ENCODE measurements at places on chromosomes 3 and 15.

- no peak for DNase-seq
Observed at GRCh38 chr3:21944251-21944650, 193.2 kb upstream of the ZNF385D start.

- no peak for DNase-seq
Observed at GRCh38 chr3:162507397-162507796, 1010.8 kb downstream of the OTOL1 start.

DNA sequence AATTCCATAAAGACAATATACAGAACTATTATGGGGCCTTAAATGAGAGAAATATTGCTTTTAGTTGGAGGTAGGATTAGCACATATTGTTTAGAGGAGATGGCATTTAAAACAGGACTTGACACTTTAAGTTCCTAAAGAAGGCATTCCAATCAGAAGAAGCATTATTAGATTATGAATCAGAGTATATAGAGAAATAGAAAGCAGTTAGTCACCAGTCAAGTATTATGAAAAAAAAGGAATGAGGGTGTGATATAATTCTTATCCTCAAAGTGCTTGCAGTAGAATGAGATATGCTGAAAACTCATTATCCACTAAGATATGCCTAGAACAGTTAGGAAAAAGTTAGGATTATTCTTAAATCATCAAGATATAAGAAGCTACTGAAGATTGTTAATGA, 456.2 kb downstream of the ZNF385D start:
- DNase-seq = no peak

DNA sequence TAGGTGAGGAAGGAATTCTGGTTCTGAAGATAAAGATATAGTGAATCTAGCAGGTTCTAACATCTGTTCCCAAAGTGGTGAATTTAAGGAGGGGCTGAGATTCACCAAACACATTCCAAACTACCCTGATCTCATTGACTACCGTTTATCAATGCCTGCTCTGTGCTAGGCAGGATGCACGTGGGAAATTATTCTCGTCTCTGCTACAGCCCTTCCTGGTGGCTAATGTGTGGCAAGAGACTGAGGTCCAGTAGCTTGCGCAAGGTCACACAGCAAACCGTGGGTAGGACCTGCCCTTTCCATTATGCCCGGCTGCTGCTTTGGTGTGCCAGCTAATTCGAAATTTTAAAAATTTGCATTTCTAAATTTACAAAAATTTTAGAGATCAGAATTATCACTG, 209.5 kb upstream of the TRIM42 start:
- no peak for DNase-seq

GRCh38 chr15:95464509-95464908, 866.0 kb upstream of the NR2F2 start:
- DNase-seq = no peak

DNA sequence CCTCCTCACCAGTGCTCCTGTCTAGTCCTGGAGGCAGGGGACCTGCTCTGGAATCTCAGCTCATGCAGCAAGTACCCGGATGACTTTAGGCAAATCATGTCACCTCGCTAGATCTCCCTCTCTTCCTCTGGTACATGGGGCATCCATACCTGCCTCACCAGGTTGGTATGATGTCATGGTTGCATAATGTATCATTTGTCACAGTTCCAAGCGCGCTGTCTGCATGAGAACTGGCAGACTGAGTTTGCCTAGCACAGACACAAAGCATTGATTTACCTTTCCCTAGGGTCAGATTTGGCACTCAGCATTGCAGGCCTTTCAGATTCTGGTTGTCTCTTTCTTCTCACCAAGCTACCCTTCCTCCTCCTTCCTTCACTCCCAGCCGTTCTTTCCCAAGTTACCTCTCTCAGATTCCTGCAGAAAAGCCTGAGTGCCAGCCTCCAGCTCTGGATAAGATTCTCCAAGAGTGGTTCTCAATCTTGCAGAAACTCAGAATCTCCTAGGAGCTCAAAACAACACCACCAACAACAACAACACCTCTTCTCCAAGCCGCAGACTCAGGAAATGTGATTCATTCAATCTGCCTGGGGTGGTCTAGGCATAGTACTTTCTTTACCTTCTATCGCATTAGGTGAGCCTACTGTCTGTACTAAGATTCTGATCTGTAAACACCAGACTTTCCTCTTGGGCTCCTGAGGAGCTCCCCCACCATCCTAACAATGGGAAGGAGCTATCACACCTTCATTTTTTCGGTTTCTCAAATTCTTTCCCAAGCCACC, 29.5 kb downstream of the FAM43A start:
- DNase-seq = no peak

GRCh38 chr15:60371175-60372051, 26.4 kb downstream of the ANXA2 start:
- no peak for DNase-seq

DNA sequence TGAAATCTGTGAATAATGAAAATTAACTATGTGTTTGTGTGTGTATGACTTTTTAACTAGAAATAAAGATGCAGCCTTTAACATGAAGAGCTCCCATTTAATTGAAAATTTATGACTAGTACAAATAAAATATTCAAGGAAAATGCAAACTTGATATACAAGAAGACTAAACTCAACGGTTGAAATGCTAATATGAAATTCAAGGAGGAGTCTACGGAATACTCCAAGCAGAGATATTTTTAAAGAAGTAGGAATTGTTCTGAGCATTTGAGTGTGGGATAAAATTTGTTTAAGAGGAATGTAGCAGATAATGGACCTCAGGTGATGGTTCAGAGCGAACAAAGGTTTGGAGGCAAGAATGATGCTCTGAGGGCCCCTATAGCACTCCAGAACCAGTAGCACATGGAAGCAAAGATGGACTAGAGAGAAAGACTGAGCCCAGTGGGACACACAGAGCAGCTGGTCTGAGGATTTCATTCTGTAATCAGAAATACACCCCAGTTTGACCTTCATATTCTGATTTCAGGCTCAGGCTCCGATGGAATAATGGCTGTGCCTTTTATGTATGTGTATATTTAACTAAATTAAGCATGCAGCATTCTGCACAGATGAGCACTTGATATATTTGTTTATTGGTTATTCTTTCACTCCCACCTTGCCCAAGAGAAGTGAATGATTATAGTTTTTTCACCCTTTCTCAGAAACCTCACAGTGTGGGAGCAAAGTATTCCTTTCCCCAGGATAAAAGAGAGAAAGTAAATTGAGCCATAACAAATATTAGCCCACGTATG, 227.1 kb downstream of the ZPLD1 start:
- no peak for DNase-seq

All from CMK (cell line).